ENCODE measurements at places on chromosomes 6 and 20.

DNA sequence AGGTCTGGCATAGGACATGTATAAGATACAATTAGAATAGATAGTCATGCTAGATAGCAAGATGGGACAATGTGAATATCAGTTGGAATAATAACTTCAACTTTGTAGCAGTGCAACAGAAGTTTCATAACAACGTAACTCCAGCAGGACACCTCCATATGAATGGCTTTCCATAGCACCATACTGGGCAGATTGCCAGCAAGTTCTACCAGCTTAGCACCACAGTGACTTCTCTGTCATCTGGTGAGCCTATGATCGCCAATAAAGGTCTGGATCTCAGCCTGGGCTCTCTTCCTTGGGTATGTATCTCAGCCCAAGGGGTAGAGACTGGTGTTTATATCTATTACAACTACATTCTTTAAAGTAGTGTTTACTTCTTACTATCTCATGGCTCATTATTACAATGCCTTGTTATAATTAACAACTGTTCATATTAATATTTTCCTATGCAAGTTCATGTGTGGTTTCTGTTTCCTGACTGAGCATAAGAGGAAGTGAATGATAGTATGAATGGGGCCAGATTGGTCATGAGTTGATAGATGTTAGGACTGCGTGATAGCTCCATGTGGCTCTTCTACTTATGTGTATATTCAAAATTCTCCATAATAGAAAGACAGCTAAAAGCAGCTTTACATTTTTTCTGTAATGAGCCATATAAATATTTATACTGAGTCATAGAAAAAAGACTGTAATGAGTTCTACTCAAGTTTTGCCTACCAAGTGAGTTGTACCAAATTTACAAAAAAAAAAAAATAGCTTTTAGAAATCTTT is 22.9 kb downstream of the HTR1B start:
- DNase-seq, result no peak

GRCh38 chr6:82068721-82069120 is 178.8 kb downstream of the IBTK start:
- no peak for DNase-seq

DNA sequence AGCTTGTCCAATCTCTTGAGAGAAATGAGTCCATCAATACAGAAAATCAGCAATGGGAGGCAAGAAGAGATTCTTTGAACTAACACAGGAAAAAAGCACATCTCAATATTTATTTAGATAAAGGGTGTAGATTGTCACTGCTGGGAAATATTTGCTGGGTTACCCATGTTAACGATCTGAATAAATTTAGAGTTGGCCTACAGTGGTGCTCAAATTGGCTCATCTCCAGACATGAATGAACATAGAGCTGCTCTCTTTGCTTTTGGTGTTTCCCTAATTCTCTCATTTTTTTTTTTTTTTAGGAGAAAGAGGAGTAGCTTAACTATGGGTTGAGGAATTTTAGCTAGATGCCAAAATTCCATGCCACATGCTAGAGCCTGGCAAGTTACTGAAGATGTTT is 471.2 kb downstream of the PKHD1 start:
- DNase-seq, result no peak

DNA sequence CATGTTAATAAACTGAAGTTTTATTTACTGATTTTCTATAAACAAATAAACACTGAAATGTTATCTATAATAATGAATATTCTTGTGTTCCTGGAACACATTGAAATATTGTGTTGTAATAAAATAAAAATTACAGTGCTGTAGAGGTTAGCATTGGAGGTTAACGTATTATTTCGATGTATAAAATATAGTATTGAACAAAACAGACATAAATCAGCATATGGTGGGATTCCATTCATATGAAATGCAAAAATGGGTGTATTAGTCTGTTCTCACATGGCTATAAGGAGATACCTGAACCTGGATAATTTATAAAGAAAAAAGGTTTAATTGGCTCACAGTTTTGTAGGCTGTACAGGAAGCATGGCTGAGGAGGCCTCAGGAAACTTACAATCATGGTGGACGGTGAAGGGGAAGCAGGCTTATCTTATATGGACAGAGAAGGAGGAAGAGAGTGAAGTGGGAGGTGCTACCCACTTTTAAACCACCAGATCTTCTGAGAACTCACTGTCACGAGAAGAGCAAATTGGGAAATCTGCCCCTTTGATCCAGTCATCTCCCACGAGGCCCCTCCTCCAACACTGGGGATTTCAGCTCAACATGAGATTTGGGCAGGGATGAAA is 24.6 kb upstream of the BMP6 start:
- DNase-seq, result no peak

DNA sequence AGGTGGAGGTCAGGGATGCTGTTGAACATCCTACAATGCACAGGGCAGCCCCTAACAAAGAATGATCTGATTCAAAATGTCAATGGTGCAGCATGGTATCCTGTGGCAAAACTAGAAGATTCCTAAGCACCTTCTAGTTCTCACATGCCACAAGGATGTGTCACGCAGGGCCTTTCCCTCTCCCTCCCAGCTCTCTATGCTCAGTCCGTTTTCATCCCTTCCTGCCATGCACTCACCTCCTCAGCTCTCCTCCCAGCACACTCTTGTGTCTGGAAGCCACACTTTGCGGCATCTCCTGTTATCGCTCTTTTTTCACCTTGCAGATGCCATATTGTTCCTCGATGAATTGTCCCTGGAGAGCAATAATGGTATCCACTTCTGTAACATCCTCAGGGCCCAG is 263.4 kb downstream of the CDC5L start:
- DNase-seq, result no peak

- no peak for DNase-seq
These were observed 75.1 kb upstream of the SCGN start for GRCh38 chr6:25576919-25577318.

DNA sequence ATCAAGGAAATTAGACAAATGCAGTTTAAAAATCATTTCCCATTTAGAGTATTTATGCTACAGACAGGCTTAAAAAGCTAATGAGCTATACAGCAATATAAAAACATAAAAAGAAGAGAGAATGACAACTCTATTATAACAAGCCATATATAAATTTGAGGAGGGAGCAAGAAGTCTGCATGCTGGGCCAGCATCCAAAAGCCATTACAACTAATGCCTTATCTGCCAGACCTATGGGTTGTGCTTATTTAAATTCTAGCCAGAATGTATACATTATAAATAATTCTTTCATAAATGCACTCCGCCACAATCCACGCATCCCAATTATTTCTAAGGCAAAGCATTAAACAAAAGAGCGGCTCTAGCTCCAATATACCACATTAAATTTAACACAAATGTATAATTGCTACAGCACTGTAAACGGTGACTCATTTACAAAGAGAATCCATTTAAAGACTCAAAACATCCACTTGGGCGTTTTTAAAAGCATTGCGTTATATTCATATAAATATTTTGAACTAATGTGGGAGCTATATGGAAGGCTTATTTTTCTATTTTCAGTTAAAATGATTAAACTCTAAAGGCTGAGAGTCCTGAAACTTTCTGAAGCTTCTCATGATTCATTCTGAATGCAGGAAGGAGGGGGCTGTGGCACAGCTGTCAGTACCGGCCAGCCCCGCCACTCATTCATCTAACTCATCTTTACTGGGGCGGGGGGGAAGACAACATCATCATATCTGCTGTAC is 37.7 kb upstream of the RAB22A start:
- DNase-seq, result no peak

- DNase-seq, result no peak
These were observed 60.7 kb upstream of the GJE1 start for GRCh38 chr6:142071981-142072380.

- no peak for DNase-seq
These were observed 450.2 kb downstream of the CDH26 start for GRCh38 chr20:60408435-60408834.

- DNase-seq, result no peak
These were observed 178.7 kb downstream of the DTNBP1 start for GRCh38 chr6:15484140-15484539.

DNA sequence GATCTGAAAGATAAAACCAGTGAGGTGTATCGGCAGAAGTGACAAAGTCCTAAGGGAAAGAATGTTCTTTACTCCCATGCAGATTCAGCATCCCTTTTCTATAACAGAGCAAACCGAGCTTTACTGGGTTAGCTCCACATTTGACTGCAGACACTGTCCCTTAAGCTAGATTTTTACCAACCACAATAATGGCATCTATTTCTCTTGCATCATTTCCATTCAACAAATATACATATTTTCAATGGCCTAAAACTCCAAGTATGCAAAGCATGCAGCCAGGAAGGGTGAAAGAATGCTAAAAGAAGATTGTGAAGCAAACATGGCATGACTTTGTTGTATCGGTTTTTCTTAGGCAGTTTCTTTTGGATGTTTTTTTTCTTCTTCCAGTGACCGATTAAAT is 255.4 kb downstream of the OGFRL1 start:
- DNase-seq, result no peak

GRCh38 chr6:5869676-5870075 is 137.0 kb downstream of the NRN1 start:
- no peak for DNase-seq

- DNase-seq, result no peak
These were observed 104.2 kb downstream of the NCOA3 start for GRCh38 chr20:47605673-47606413.

DNA sequence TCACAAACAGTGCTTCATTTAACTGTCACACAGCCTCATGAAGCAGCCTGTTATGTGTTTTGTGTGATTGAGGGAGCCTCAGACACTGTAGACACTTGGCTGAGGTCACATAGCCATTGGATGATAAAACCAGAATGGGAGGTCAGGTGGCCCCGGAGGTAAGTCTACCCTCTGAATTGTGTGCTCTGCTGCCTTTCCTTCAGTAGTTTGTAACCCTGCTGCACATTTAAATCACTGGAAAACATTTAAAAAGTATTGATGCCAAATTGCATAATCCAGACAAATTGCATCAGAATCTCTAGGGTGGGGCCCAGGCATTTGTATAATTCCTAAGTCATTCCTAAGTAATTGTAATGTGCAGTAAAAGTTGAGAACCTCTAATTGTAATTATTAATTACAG is 85.2 kb upstream of the ECI2 start:
- DNase-seq, result no peak

GRCh38 chr6:80183019-80183795 is 76.7 kb downstream of the BCKDHB start:
- DNase-seq, result no peak

GRCh38 chr6:43579171-43579570 is 3.2 kb downstream of the POLH start:
- no peak for DNase-seq

- peak; percentile 71 for DNase-seq
These were observed 1.6 kb upstream of the ATXN1 start for GRCh38 chr6:16762550-16763477.

GRCh38 chr6:119445666-119446065 is 96.1 kb upstream of the MAN1A1 start:
- DNase-seq, result no peak

DNA sequence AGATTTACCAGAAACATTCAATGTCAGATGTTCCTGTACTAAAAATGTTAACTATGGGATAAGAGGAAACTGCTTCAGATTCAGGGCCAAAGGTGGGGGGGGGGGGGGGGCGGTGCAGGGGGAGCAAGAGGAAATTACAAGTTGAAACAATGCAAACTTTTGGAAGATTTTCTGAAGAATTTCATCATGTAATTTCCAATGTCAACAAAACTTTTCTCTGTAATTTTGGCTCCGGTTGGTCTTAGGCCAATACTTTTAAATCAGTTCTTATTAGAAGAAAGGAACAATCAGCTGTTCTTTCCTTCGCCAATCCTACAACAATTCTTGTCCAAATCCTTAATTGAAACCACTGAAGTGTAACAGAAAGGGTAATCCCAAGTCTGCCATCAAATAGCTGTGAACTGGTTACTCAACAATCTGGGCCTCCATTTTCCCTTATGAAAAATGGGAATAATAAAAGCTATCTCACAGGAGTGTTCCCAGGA is 13.1 kb downstream of the UQCC1 start:
- DNase-seq, result no peak

- no peak for DNase-seq
These were observed 125.2 kb upstream of the TRAF3IP2 start for GRCh38 chr6:111730864-111731263.

- DNase-seq, result no peak
These were observed 7.3 kb upstream of the MAVS start for GRCh38 chr20:3839328-3839727.

GRCh38 chr6:35432291-35432690 is 19.8 kb upstream of the FANCE start:
- DNase-seq, result no peak

- no peak for DNase-seq
These were observed 701.5 kb downstream of the PRKN start for GRCh38 chr6:162026031-162026430.

DNA sequence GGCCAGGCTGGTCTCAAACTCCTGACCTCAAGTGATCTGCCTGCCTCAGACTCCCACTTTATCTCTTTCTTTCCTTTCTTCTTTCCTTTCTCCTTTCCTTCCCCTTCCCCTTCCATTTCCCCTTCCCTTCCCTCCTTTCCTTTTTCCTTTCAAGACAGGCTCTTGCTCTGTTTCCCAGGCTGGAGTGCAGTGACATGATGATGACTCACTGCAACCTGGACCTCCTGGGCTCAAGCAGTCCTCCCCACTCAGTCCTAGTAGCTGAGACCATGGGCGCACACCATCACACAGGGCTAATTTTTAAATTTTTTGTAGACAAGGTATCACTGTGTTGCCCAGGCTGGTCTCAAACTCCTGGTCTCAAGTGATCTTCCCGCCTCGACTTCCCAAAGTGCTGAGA is 377.6 kb upstream of the ZFP64 start:
- no peak for DNase-seq

- no peak for DNase-seq
These were observed 33.3 kb upstream of the TPBG start for GRCh38 chr6:82330171-82330804.

DNA sequence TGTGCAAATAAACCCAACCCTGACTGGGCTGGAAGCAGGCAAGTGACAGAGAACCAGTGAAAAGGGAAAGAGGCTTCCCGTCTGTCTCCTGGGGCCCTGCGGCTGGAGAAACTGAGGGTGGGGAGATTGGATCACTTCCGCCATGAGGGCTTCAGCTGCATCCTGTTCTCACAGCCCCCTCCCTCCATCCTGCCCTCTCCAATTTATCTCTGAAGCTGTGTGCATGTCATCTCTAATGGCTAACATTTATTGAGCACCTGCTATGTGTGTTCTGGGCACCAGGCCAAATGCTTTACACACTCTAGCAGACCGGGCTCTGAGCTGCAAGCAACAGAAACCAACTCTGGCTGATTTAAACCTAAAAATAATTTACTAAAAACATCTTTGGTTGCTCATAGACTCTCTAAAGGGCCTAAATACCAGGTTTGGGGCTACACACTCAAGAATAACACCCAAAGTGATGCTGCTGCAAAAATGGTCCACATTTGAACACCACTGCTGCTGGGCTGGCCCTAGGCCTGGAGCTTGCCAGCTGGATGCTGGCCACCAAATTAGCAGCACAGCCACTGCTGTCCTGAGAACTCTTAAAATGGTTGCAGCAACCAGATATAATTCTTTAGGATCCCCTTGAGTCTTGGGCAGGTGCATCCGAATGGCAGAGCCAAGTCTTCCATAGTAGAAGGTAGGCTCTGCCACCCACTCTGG is 123.6 kb upstream of the LRFN2 start:
- no peak for DNase-seq

DNA sequence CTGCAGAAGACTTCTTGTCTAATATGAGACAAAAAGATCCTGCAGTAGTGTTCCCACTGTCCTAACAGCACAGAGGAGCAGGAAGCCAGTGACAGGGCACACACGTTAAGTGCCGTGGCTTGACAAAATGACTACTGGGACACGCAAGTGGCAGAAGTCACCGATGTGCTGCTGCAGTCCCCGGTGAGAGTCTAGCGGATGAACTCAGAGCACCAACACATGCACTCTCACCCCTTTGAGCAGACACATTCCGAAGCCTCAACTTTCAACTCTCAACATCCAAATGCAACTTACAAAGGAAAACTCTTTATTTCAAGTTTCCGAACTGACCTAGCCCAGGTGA is 898 bp downstream of the LAMA4 start:
- no peak for DNase-seq

Data from effector CD4-positive, alpha-beta T cell (primary cell).